ENCODE measurements at places on chromosomes 1 and 21.

- DNase-seq = no peak
These were observed at the start of gene FCGR3A for GRCh38 chr1:161549652-161550051. Gene FCGR3A, minus strand, starts transcription at chr1:161549818. Its CDS starts 82 bp downstream, at chr1:161549736.

DNA sequence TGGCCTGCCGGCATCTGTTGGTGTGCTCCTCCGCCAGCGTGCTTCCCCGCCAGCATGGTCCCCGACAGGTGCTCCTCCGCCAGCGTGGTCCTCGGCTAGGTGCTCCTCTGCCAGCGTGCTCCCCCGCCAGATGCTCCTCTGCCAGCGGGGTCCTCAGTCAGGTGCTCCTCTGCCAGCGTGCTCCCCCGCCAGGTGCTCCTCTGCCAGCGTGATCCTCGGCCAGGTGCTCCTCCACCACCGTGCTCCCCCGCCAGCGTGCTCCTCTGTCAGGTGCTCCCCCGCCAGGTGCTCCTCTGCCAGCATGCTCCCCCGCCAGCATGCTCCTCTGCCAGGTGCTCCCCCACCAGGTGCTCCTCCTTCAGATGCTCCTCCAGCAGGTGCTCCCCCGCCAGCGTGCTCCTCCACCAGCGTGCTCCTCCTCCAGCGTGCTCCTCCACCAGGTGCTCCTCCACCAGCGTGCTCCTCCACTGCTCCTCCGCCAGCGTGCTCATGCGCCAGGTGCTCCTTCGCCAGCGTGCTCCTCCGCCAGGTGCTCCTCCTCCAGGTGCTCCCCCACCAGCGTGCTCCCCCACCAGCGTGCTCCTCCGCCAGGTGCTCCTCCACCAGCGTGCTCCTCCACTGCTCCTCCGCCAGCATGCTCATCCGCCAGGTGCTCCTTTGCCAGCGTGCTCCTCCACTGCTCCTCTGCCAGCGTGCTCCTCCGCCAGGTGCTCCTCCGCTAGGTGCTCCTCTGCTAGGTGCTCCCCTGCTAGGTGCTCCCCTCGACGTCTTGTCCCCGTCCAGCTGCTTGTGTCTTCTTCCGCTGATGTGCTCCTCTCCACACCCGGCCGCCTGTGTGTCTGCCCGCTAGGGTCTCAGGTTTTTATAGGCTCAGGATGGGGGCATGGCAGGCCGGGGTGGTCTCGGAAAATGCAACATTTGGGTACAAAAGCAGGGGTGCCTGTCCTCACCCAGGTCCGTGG lies 223.0 kb downstream of the NRIP1 start:
- no peak for DNase-seq

GRCh38 chr21:43020771-43021170 lies 46.4 kb downstream of the PKNOX1 start:
- DNase-seq = no peak

DNA sequence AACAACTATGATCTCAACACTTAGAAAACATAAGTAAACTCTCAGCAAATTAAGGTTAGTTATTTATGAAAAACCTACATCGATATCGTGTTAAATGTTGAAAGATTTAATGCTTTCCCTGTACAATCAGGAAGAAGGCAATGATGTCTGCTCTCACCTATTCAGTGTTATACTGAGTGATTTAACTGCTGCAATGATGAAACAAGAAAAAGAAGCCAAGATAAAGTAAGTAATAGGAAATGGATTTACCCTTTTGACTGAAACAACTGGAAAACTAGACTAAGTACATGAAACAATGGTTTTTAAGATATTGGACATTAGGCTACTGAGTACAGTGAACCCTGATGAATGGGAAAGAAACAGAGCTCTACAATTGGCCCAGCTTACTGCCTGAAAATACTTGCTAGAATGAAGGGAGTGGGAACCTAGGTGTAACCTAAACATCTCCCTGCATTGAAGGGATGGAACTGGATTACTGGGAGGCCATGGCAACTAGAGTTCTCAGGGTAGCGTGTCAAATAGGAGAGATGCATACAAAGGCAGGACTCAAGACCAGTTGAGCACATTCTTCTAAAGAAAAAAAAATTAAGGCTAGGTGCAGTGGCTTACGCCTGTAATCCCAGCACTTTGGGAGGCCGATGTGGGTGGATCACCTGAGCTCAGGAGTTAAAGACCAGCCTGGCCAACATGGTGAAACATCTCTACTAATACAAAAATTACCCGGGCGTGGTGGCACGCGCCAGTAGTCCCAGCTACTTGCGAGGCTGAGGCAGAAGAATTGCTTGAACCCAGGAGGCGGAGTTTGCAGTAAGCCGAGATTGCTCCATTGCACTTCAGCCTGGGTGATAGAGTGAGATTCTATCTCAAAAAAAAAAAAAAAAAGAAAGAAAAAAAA lies 37.3 kb downstream of the SNRPE start:
- DNase-seq = no peak

DNA sequence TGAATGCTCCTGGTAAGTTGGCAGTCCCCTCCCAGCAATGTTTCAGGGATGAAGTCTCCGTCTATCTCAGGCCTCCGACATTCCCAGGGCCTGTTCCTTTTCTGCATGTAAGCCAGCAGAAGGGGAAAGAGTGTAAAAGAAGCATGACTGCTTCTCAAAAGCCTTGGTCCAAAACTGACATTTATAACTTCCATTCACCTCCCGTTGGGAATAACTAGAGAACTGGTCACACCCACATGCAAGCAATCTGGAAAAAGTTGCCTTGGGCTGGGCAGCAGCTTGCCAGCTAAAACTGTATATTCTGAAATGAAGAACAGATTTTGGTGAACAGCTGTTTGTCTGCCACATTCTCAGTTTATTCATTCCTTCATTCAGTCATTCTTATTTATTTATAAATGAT lies 24.2 kb upstream of the NPL start:
- DNase-seq = no peak

DNA sequence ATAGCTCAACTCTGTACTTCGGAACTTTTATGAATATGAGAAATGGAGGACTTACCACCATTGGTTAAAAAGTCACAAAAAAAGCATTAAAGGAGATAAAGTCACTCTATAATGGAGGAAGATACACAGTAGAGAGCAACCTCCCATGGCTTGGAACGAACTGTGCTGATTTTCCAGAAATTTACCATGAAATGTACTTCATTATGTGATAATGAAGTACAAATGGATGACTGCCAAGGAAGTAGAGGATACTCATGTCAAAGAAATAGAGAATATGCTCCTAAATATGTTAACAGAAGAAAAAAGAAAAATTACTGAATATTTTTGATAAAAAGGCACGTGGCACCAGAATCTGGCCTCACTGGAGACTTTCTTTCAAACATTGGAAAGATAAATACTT lies 23.6 kb upstream of the PLA2G2E start:
- no peak for DNase-seq

GRCh38 chr1:83959824-83960498 lies 39.0 kb downstream of the TTLL7 start:
- no peak for DNase-seq

DNA sequence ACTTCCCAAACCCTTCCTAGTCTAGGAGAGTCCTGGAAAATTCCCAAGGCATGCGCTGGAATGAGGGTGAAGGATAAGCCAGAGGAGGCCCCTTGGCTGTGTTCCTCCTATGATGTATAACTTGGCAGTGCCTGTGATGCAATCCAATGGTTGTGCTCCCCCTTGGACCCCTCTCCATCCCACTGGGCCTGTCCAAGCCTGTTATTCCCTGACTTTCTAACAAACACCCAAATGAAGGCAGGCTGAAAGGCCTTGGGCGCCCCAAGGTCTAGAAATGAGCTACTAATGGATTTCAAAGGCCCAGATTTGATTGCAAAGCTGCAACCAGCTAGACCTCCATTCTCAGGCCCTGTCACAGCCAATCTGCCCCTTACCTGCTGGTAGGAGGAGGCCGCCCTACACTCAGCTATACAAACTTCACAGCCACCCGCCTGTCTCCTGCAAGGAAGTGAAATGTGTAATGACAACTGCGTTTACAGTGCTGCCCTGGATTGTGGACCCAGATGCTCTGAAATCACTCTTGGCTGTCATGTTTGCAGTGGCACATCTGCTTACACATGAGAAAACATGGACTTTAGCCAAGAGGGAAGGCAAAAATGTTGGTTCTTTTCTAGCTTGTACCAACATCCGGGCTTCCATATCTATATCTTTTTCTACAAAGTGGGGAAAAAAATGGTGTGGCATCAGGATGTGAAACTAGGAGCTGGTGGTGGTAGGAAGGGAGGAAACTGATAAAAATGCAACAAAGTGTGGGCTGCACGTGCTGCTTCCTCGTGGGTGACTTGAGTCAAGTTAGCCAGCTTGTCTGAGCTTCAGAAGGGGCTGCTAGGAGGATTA lies 130.4 kb downstream of the TRABD2B start:
- DNase-seq = no peak

DNA sequence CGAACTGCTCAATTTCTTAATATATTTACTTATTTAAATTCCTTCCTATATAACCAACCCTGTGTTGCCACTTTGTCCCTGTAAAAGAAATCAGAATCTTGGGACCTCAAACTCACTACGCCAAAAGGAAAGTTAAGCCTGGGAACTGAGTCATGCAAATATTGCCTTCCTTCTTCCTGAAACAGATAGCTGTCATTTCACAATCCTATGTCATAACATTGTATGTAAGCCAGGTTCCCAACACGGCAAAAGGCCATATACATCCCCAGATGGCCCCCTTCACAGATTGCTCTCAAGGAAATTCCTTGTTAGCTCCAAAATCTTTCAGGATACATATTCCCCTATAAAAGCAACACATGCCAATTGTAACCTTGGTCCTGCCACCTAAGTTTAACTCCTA lies 39.7 kb downstream of the C21orf91 start:
- DNase-seq = no peak

DNA sequence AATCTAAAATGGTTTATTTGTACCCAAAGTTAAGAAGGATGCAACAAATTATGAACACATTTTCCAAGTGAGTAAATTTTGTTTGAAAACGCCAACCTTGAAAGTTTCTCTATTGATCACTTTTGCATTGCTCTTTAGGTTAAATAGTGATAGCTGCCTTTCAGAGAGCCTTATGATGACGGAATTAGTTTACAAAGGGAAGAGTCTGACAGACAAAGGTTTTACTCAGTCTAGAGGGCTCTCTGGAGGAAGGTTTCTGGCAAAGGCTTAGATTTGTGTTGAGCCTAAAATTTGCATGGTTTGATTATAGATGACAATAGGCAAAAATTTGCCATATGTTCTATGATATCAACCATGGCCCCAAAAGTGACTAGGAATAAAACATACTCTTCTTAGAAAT lies 95.9 kb upstream of the RUNX1 start:
- DNase-seq = no peak

GRCh38 chr1:239954836-239955235 lies 136.8 kb upstream of the FMN2 start:
- no peak for DNase-seq

DNA sequence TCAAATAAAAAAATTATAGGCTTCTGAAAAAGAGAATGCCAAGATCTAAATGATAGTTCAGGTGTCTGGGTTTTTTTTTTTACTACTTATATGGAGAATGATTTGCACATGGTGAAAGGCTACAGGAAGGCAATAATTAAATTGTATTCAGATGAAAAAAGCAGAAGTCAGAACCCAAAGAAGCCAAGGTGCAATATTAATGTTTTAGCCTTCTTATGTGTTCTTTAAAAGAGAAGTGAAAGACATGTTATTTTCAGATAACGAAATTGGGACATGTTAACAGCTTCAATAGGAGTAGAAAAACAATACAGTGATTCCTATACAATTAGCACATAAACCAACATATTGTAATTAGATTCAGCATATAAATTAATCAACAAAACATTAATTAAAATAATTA lies 452.9 kb upstream of the PRMT6 start:
- DNase-seq = no peak

DNA sequence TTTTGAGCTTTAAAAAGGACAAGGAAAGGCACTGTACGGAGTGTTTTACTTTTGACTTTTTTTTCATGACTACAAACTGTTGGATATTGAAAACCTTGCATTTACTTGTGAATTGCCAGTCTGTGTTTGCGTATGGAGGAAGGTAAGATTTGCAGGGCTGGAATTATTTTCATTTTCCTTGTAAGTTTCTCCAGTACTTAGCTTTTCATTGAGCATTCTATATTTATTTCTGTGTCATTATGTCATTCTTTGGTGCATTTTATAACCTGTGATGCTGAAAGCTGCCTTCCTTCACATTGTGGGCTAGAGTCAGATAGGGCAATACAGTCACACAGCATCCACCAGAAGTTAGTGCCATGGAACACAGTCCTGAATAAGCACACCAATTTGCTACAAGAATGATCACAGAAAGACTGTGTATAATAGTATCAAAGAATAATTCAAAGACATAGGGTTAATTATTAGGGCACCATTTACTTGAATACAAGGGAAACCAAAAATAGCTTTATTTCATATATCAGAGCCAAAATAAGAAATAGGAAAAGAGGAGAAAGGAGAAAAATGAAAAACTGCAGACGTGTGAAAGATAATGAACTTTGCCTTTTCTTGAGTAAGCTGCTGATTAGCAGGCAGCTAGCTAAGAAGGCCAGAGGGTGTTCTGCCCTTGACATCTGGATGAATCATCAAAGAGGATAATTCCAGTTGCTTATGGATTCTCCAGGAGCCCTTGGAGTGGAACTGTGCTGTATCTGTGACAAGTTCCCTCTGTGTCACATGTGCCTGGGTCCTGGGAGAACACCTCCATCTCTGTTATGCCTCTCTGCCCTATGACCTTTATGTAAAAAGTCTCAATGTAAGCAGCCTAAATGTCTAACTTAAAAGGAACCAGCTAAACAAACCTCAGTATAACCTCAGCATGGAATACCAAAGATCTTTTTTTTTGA lies 8.0 kb upstream of the FAM20B start:
- no peak for DNase-seq

GRCh38 chr1:233060461-233060994 lies 110.1 kb downstream of the NTPCR start:
- DNase-seq = no peak

DNA sequence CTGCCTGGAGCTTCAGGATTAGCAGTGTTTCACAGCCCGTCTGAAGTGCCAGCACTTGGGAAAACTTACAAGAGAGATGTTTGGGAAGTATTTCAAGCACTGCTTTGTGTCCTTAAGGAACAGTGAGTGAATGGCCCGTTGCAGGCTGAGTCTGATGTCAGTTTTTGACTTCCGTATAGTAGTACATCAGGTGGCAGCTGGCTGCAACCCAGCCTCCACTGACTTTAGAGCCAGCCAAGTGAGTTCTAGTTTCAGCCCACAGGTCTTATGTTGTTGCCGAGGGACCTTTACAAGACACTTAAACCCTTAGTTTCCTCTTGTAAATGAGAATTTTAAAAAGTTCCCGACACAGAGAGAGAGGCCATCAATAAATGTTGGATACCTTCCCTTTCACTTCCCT lies 35.0 kb downstream of the UCK2 start:
- no peak for DNase-seq

DNA sequence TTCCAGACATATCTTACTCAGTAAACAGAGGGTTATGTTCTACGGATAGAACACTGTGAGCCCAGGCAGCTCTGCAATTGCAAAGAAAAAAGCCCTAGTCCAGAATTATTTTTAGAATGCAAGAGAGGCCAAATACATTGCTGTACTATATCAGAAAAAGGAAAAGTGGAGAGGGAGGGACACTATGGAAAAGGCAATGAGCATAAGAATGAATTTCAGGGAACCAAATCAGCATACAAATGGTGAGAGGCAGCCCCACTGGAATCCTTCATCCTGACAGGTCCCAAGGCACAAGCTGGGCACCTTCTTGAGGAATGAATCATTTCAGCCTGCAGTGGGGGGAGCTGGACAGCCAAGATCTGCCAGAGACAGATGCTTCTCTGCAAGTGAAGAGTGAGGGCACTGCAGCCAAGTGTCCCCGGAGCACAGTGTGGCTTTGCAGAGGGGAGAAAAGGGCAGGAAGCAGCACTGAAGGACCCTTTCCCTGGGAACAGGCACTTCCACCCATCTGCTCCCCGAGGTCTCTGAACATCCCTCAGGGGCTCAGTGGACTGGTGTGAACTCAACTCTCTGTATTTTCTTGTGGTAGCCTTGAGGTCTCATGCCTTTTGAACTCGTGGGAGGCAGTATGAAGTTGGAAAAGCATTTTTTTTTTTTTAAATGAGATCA lies 115.6 kb downstream of the XCL2 start:
- DNase-seq = no peak

Measured in stimulated activated CD8-positive, alpha-beta memory T cell treated with anti-CD3 and anti-CD28 coated beads, Interleukin-2, amount 100 ng/mL, for 1 hour (primary cell).